ENCODE measurements at places on chromosomes 7 and 10. TPM values are rescaled to one million over a fixed set of nuclear protein-coding genes. Genes with fewer than 3 reads are reported as not detected.

Gene FAM25C
- total RNA-seq = not detected

Gene GALNT11
- 24.0 TPM for total RNA-seq

Gene CALCR
- total RNA-seq = not detected

Gene ACSM6
- not detected for total RNA-seq

Gene PTEN
- 21.7 TPM for total RNA-seq

Gene SEC61G
- 122 TPM for total RNA-seq

Gene FOXP2
- 1.1 TPM for total RNA-seq

Gene DNAH11
- total RNA-seq = not detected

Gene VWA2
- total RNA-seq = not detected

Gene CCDC136
- 4.9 TPM for total RNA-seq

Gene DOCK1
- total RNA-seq = 38.3 TPM

Gene HOXA9
- 87.0 TPM for total RNA-seq

Gene ACTR3C
- total RNA-seq = 2.3 TPM

Gene MMP21
- not detected for total RNA-seq

Gene HOXA10
- total RNA-seq = 54.5 TPM

Gene CCL26
- total RNA-seq = 0.38 TPM

Gene AQP1
- 10.3 TPM for total RNA-seq

Gene VPS37D
- 8.5 TPM for total RNA-seq

Gene ZSCAN21
- total RNA-seq = 12.8 TPM

Gene KLF6
- total RNA-seq = 63.8 TPM

Gene ERCC6
- 3.7 TPM for total RNA-seq

Gene OR2F2
- total RNA-seq = not detected

Gene CLRN3
- not detected for total RNA-seq

Gene NCF1
- total RNA-seq = 0.63 TPM

Gene PPP1R17
- total RNA-seq = not detected

Gene ADCY1
- 0.51 TPM for total RNA-seq

Gene NACAD
- 9.4 TPM for total RNA-seq

Gene CASTOR2
- 18.3 TPM for total RNA-seq

Gene ARPC1B
- total RNA-seq = 395 TPM

Gene NOS3
- total RNA-seq = 2.0 TPM

Gene RELN
- total RNA-seq = 3.1 TPM

Gene DPYSL4
- 0.98 TPM for total RNA-seq

Measured in mesangial cell (primary cell).